NCI-H2107 (cell line): ENCODE measurements at places on chromosomes 4 and X.

- DNase-seq = no peak
Measured at GRCh38 chrX:94288325-94288724, 614.3 kb downstream of the FAM133A start.

- peak; percentile 33 for DNase-seq
Measured at GRCh38 chrX:134604701-134605311, 53.5 kb downstream of the PLAC1 start.

- no peak for DNase-seq
Measured at GRCh38 chr4:156773648-156774357, 197.8 kb downstream of the PDGFC start.

DNA sequence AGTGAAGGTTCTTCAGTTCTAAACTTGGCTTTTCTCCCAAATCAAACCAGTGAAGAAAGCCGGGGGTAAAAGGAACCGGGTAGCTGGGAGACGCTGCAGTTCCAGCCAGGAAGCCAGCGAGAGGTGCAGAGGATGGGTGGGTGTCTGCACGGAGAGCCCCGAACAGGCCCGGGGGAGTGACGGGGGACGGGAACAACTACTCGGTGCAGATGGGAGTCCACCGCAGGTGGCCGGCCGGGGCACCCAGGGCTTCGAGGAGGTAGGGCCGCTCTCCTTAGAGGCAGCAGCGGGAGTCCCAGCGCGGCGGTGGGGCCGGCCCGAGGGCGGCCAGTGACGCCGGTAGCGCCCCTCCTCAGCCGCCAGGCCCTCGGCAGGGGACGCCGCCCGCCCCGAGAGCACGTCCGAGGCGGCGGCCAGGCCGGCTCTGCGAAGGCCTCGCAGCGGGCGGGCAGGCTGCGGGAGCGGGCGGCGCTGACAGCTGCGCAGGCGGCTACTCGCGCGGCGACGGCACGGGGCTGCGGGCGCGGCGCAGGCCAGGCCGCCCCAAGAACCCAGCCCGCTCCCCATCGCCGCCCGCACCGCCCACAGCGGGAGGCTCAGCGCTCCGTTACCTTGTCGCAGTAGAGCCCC is 449 bp downstream of the FBXL5 start:
- DNase-seq = no peak

DNA sequence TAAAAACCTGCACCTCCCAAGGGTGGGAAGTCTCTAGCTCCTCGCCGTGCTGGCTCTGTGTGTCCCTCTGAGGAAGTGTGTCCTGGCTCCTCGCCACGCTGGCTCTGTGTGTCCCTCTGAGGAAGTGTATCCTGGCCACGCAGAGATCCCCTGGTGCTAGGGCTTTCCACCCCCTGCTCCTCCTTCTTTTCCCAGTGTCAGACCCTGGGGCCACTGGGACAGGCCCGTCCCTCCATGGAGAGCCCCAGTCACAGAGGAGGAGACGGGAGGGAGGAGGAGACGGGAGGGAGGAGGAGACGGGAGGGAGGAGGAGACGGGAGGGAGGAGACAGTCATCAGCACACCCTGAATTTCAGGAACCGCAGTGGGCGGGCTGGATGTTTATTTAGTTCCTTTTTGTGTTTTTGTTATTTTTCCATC is 53.8 kb upstream of the HGFAC start:
- DNase-seq = no peak

- no peak for DNase-seq
Measured at GRCh38 chr4:1236103-1236641, 12.8 kb downstream of the CTBP1 start.

DNA sequence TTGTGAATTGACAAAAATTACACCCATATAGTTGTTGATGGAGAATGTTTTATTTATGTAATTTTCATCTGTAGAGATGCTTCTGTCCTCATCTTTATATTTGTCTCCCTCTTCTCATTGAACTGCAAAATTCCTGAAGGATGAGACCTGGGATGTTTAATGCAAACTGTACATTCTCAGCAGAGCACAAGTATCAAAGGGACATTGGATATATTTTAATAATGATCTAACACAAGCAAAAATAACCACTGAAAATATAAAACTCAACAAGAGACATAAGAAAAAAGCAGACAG is 28.6 kb downstream of the UGDH start:
- DNase-seq = no peak

DNA sequence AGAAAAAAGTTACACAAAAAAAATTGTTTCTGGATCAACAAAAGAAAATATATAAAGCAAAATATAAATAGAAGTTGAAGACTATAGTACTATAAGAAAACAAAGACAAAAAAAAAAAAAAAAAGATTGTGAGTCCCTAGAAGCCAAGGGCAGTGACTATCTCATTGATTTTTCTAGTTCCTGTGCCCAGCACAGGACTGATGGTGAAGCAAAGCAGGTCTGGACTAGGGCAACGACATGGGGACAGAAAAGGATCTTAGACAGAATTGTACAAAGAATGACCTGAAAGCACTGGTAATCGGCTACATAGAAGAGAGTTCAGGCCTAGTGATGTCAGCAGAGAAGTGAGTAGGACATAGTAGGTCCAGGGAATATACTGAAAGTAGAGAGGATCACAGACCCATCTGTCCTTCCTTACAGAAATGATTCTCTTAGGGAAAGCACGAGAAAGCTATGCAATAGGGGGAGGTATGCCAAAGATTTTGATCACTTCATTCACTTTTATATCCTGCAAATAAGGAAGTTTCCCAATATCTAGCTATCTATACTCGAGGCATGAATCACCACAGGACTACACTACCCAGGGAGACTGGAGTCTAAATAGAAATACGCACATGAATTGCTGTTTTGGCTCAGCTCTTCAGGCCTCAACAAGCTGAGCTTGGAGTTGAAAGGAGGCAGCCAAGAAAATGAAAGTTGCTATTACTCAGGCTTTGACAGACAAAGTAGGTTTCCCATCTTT is 230.9 kb upstream of the GPC4 start:
- no peak for DNase-seq

DNA sequence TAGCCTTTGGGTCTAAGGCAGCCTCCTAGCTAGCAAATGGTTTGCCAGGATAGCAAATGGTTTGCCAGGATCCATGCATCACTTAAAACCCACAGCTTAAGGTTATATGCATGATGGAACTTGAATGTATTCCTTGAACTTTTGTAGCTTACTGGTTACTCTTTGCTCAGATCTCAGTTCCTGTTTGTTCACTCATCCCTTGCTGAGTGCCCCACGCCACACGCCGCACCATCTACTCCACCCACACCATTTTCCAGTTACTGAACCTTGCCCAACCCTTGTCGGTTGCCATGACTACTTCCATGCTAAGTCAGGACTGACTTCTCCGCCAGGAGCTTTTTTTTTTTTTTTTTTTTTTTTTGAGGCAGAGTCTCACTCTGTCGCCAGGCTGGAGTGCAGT is 29.5 kb upstream of the XIAP start:
- DNase-seq = no peak

- no peak for DNase-seq
Measured at GRCh38 chrX:5549512-5549911, 679.2 kb downstream of the NLGN4X start.

GRCh38 chrX:151225843-151226242 is 49.5 kb downstream of the GPR50 start:
- DNase-seq = no peak

DNA sequence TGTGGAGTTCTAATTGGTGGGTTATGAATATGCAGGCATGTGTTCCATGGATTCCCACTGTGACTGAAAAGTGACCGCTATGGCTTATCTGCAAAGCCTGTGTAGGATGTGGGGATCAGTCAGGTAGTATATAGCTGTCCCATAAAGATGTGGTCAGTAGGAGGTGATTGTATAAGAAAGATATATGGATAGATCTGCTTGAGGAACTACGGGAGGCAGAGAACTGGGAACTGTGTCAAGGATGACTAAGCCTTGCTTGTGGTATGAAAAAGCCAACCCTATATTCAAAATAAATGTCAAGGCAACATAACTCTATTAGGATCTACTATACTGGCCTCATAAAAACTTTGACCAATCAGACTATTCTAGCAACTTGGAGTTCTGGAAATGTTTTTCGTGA is 185.2 kb downstream of the KLHL4 start:
- DNase-seq = no peak

- DNase-seq = no peak
Measured at GRCh38 chr4:110371016-110371770, 104.8 kb upstream of the ENPEP start.

GRCh38 chr4:110663738-110664444 is 41.0 kb upstream of the PITX2 start:
- DNase-seq = no peak

GRCh38 chrX:9286234-9286633 is 178.6 kb upstream of the TBL1X start:
- DNase-seq = no peak

GRCh38 chr4:180028682-180029081 is 2214.5 kb upstream of the TENM3 start:
- DNase-seq = no peak

DNA sequence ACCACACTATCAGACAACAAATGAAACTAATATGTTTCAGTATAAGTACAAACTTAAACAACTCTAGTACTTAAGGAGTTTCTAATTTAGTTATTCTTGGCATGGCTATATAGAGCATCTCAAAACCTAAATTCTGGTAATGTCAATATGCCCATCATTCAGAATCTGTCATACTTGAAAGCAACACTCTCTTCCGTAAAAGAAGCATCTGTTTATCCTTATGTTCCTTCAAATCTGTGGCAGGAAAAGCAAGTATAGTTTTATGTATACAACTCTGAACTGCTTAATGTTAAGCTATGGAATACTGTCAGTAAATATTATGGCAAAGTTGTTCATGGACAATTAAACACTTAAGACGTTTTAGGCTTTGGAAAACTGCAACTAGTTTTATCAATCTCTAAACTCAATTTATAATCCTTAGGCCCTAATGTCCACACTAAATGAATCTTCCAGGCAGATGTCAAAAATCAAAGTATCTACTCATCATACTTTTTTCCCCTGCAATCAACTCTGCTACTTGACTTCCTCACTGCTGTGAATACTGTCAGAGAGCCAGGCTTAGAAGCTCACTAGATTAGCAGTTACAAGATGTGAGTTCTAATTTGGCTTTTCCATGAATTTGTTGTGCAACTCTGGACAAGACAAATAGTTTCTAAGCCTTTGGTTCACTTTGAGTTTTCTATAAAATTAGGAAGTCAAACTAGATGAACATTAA is 109.4 kb downstream of the SCLT1 start:
- no peak for DNase-seq

DNA sequence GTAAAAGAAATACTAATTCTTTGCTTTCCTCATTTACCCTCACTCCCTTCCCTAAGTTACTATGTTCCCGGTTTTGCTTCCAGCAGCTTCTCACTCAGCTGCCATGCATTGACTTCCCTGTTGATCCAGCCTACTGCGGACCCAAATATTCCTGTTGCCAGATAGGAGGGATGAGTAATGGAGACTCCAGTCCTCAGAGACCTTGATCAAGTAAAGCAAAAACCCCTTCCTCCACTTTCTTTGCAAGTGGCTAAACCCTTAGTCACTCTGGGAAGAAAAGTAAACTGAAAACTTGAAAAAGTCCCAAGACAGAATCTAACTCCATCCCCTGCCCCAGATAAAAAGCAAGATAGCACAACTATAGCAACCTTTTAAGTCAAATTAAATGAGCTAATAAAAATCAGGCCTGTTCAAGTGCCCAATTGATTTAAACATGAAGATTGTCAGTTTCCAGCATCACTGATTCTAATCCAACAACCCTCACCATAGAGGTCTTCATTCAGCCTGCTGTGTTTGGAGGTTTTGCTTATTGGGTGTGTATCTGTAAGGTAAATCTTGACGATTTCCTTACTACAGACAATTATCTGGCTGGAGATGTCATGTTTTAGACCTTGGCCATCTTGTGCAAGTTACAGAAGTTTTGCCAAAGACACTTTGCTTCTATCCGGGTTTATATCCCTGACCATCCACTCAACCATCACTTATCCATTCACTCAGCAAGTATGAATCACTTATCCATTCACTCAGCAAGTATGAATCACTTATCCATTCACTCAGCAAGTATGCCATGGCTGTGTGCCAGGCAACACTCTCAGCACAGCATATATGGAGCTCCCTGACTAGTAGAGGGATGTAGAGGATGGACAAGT is 17.6 kb downstream of the FGFBP1 start:
- no peak for DNase-seq

DNA sequence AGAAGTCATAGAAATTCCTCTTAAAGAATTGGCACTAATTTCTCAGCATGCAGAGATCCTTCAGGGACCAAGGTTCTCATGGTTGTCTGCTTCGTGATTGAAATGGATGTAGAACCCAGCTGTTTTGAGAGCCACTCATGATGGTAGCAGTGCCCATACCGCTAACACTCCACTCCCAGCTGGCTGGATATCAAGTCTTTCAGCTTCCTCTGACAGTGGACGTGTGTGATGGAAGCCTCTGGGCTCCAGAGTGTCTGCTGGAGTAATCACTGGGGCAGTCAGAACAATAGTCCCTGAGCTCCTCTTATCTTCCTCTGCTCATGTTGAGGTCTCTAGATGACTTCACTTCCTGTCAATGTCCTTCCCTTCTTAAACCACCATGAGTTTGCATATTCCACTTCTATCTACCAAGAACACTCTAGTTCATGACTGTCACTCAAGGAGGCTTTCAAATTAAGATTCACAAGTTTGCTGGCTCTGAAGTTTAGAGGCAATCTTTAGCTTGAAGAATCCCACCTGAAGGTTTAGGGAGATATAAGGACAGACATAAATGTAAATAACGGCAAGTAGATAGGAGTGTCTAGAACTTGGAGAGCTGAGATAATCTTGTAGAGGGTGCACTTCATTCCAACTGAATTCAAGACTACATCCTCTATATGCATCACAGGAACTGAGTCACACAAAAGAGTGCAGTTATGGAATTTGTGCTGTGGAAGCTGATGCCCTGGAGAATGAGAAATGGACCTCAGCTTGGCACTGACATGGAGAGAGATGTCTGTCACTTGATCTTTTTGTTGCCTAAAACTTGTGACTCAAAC is 64.5 kb upstream of the WDR1 start:
- no peak for DNase-seq

DNA sequence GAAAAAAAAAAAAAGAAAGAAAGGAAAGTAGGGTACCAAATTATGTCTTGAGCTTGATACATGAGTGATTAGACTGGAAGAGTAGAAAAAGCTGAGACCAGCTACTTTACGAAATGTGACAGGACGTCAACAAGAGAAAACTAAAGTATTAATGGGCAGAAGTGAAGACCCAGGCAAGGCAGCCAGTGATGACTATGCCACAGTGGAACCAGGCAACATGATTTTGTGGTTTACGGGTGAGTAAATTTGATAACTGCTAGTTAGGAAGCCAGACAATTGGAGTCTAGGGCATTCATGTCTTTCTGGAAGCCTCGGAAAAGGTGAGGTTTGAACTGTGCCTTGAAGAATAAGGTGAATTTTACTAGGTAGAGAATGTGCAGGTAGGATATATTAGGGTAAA is 326.4 kb downstream of the TENM3 start:
- DNase-seq = no peak

DNA sequence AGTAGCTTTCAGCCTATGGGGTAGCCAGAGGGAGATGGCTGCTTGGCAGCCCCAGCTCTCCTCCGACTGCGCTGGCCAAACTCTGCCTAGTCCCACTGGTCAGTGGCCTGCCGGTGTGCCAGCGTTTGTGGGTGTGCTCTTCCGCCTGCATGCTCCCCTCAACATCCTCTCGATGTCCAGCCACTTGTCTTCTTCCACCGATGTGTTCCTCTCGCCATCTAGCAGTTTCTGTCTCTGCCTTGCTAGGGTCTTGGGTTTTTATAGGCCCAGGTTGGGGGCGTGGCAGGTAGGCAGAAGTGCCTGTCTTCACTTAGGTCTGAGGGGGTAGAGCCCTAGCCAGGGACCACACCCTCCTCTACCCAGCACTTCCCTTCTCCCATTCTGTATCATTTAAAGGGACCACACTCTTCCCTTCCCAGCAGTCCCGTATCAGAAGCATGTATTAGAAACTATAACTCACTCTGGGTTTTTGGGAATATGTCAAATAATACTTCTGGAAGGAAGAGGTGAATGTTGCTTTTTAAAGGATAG is 124.4 kb downstream of the KDM6A start:
- DNase-seq = no peak
